ENCODE measurements at places on chromosomes 7 and 10.
A peak's percentile ranks its signal among the peaks of the same experiment; 100 is the strongest.

GRCh38 chr10:63265222-63265617, 132.1 kb downstream of the NRBF2 start:
- DNase-seq = no peak

GRCh38 chr7:129684777-129685176, 73.3 kb downstream of the NRF1 start:
- no peak for DNase-seq

DNA sequence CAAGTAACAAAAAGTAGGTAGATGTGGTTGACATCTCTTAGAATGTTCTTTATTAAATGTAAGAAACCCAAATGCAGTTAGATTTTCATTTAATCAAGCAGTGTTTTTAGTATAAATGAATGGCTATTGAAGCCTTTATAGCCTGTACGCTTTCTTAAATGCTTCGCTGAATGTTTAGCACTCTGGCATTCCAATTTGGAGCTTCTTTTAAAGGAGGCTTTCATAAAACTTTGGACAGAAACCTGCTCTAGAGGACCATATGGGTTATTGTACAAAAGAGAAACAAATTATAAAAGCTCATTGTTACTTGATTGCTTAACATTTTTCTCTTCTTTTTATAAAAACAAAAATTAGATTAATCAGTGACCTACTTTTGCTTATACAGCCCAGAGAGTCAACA, 59.5 kb downstream of the KCND2 start:
- DNase-seq = no peak

DNA sequence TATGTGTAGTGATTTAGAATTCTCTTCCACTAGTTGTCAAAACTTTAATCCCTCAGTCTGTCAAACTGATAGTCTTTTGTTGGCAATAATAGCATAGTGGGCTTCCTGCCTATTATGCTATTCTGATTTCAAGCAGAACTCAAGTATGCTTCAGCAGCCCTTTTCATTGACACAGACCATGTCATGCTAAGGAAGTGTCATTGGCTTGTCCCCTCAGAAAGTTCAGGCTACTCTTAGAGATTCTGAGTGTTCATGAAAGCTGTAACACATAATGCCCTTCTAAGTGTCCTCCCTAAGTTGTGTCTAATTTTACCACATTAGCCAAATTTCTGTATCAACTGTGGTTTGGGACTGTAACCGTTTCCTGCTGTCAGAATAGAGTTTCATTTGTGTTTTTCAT, 198.7 kb downstream of the THSD7A start:
- no peak for DNase-seq

DNA sequence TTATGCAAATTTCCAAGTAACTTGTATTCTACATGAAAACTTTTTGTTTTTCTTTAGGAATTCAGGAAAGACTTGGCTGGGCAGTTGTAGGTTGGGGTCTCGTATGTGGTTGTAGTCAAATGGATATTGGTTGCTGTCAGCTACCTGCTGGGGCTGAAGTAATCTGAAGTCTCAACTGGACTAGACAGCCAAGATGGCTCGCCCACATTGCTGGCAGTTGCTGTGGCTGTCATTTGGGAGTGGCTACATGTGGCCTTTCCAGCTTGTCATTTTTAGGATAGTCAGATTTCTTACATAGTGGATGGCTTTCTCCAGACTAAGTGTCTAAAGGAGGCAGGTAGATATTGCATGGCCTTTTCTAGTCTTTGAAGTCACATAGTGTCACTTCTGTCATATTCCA, 32.6 kb downstream of the EXOC6 start:
- no peak for DNase-seq

DNA sequence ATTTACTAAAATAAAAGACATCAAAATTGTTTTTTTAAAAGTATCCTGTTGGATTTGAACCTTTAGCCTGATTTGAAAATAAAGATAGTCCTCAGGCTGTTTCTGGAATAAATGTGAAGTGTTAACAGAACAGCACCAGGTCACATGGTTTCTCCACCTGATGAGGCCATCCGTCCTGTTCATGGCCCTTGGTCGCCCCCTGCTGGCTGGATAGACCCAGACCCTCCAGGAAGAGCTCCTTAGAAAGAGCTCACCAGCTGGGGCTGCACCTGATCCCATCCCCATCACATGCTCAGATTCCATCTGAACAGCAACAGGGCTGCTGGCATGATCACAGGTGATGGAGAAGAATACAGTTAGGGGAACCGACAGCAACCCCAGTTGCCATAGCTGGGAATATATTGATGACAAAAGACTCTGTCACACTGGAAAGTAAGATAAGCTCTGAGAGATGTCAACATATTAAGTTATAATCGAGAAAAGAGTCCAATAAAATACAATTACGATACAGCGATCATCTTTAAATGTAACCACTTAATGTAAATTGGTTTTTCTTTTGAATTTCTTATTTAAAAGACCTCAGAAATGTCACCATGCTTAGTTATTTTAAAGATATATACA, 4.8 kb downstream of the OR2A14 start:
- DNase-seq = peak; percentile 25

DNA sequence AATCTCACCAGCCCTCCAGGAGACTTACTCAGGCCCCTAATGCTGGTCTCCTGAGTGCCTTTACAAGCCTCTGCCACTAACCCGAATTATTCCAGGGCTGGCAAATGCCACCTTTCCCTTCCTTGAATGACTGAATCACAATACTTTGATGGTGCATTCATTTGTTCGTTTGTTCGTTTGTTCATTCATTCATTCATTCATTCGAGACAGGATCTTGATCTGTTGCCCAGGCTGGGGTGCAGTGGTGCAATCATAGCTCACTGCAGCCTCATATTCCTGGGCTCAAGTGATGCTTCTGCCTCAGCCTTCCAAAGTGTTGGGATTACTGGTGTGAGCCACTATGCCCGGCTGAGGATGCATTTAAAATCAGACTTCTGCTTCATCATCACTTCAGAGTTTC, 6.0 kb downstream of the ZNF12 start:
- DNase-seq = no peak

DNA sequence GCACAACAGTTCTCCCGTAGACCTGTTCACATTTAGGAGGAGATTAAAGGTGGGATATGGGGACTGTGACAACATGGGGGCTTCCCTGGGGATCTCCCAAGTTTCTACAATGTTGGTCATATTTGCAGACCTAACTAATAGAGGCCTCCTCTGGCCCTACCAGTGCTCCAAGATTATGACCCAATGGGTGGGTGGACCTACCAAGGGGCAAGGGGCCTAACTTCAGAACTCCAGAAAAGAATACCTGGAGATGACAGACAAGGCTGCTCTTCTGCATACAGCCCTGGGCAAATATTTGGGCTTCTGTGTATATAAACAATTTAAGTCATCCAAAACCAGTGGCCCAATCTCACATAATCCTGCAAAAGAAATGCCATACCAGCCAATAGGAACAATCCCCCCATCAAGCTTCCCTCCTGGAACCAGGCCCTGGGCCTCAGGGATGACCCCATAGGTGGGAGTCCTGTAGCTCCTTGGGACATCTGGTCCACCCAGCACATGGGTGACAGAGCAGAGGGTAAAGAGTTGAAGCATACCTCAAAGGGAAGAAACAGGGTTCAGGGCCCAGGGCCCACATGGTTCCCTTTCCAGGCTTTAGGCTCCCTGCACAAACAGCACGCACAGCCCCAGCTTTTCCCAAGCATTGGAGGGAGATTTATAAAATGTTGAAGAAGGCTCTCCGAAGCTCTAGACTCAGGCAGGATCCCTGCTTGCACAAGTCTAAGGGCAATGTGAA, 86.1 kb upstream of the CHST15 start:
- DNase-seq = no peak

DNA sequence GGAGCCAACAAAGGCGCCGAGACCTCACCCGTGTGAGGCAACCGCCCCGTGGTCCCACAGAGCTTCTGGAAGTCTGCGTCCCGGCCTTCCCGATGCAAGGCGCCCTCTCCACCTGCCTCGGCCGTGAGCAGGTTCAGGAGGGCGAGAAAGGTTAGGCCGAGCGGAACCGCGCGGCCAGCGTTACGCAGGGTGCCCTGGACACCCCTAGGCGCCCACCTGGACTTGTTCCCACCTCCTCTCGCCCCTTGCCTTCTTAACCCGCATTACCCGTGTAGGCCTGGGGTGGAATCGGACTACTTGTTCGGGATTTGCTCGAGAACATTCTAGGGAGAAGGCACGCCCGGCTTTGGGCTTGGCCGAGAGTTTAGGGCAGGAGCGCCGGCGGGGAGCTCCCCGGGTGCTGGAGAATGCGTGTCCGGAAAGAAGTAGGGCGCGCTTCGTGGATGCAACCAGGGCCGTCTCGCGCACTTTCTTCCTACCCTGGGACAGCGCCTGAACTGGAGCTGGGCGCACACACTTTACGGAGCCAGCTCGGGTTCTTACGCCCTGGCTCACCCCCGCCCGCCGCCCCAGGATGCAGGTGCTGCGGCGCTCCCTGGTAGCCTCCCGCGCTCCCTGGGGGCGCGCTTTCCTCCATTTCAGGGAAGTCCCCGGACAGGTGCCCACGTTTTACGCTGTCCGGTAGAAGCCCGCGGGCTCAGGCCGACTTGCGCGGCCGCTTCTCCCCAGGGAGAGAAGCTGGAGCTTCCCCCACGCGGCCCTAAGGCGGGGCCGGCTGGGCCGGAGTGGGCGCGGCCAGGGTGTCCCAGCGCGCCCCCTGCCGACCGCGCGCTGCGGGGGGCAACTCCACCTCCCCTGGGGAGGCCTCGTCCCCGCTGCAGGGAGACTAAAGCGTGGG, 74.5 kb downstream of the INSIG1 start:
- no peak for DNase-seq

GRCh38 chr7:136956671-136957070, 88.2 kb downstream of the CHRM2 start:
- DNase-seq = no peak

GRCh38 chr7:115613836-115614235, 416.7 kb downstream of the TFEC start:
- DNase-seq = no peak

- DNase-seq = no peak
Observed at GRCh38 chr7:152673897-152674296, 2.0 kb downstream of the XRCC2 start.

DNA sequence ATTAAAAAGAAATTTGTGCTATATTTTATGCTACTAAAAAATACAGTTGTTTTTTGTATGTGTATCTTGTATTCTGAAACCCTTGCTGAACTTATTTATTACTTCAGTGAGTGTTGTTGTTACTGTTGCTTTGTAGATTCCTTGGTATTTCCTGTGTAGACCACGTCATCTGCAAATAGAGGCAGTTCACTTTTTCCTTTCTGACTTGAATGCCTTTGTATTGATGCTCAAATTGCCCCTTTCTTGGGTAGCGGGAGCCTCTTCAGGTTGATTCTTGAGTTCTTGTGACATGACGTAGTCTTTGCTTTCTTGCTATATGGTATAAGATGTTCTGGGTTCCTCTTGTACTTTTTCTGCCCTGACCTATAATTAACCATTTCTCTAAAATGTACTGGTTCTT, 504.1 kb downstream of the SDK1 start:
- no peak for DNase-seq

DNA sequence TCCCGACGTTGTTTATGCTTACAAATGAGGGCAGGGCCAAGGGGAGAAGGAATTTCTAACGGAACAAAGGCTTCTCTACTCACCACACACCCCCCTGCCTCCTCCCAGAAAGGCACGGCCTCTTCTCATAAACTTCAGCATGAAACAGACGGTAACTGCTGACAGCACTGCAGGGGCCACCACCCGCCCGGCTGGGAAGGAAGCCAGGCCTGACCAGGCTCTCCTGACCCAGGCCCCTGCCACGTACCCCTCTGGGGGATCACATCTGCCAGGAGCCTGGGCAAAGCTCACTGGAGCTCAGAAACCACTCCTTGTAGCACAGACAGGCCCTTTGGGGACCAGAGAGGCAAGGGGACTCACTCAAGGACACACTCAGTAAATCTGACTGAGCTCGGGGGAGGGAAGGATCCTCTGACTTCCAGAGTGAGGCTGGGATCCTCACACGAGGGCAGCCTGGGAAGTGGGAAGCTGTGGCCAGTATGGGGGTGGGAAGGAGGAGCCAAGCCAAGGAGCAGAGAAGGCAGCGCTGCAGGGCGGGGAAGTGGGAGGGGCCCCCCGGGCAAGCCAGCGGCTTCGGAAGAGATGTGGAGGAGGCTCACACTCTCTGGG, 46.1 kb downstream of the ZCCHC24 start:
- no peak for DNase-seq

GRCh38 chr7:130880668-130881067, 146.7 kb upstream of the KLF14 start:
- DNase-seq = no peak

DNA sequence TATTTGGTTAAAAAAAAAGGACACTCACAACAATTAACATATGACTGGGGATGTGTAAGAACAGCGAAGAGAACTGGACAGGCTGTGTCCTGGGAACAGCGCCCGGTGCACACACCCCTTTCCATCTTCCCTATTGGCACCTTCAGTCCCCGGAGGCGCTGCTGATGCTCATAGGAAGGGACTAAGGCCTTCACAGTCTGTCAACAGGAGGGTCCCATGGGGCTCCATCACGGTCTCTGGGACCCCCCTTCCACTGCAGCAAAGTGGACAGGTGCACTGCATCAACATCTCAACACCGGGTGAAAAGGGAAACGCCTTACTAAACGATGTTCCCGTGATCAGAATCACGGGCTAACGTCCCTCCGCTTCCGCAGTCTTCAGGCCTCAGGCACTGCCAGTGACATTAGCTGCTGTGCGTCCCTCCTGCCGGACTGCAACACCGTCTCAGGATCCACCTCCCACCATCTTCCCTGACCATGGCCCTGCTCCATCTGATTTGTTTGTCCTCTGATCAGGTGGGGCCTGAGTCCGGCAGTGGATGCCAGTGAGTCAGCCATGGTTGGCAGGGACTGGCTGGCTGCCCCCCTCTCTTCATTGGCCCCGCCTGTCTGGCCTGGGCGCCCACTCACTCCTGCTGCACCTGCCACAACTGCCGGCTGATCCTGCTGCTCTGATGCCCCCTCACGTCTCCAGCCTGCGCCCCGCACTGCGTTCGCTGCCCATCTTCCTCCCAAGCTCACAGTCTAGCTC, 614.7 kb downstream of the DNAJB6 start:
- no peak for DNase-seq

DNA sequence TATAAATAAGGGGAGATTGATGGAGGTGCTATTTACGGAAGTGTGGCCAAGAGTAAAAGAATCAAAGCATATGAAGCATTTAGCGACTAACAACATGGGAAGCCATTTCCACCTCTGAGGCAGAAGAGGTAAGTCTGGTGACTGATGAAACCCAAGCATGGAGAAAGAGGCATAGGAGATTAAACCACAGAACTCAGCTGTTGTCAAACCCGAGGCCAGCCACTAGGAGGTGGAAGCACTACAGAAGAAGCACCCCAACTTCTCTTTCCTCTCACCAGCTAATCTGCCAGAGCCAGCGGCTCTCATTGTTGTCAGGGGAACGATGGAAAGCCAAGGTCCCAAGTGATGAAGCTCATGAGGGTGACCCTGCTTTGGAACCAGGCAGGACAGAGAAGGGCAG, 19.6 kb upstream of the CNTNAP2 start:
- no peak for DNase-seq

- peak; percentile 30 for DNase-seq
Observed at GRCh38 chr10:110006358-110007160, 1.2 kb upstream of the ADD3 start.

GRCh38 chr10:123463698-123464097, 202.5 kb upstream of the GPR26 start:
- DNase-seq = no peak
